ENCODE measurements at places on chromosomes 6 and 20. TPM values are rescaled to one million over a fixed set of nuclear protein-coding genes. Genes with fewer than 3 reads are reported as not detected.
A peak's percentile ranks its signal among the peaks of the same experiment; 100 is the strongest.

GRCh38 chr6:158666628-158667359 is 16.9 kb downstream of the SYTL3 start:
- no peak for DNase-seq

GRCh38 chr6:4840169-4840568 is 64.0 kb downstream of the CDYL start:
- no peak for DNase-seq

- DNase-seq = no peak
Measured at GRCh38 chr20:23151885-23152284, 65.8 kb upstream of the CD93 start.

- DNase-seq = peak; percentile 42
Measured at GRCh38 chr6:163183806-163184205, 230.7 kb upstream of the QKI start.

- no peak for DNase-seq
Measured at GRCh38 chr20:46277602-46278001, 30.7 kb downstream of the CDH22 start.

- DNase-seq = no peak
Measured at GRCh38 chr6:36263390-36264000, 6.4 kb upstream of the PNPLA1 start.

GRCh38 chr6:139135578-139136545 is 982 bp downstream of the HECA start:
- DNase-seq = peak; percentile 55

DNA sequence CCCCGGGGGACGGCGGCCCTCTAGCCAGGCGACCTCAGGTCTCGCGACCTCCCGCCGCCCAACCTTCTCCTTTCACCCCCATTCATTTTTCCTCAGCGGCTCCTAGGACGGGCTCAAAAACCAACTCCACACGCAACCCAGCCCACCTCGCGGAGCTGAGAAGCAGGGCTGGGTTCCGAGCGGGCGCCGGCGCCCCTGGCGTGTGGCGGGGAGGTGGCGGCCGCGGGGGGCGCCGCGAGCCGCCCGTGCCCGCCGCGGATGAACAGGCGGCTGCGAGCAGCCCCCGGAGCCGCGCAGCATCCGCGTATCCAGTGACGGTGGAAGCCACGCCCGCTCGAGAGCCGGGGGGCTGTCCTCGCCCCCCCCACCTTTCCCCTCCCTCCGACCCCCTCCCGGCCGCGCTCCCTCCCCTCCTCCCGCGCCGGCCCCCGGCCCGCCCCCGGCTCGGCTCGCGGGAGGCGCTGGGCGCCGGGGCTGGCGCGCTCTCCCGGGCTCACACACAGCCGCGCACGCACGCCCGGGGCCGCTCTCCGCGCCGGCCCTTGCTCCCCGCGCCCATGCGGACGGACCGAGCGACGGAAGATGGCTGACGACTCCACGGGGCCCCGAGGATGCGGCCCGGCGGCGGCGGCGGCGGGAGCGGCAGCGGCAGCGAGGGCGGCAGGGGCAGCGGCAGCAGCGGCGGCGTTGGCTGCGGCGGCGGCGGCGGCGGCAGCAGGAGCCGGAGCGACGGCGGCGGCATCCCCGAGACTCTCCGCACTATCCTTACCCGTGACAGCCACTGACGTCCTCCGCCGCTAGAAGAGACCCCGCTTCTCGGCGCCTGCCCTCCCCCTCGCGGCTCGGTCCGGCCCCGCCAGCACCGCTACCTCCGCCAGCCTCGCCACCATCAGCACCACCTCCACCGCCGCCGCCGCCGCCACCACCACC is at the start of gene SOBP:
Gene SOBP (plus strand): TSS at position 482 of the 930 bp plus-strand sequence. CDS start 500 bp downstream, outside the sequence.
- peak; percentile 95 for DNase-seq

DNA sequence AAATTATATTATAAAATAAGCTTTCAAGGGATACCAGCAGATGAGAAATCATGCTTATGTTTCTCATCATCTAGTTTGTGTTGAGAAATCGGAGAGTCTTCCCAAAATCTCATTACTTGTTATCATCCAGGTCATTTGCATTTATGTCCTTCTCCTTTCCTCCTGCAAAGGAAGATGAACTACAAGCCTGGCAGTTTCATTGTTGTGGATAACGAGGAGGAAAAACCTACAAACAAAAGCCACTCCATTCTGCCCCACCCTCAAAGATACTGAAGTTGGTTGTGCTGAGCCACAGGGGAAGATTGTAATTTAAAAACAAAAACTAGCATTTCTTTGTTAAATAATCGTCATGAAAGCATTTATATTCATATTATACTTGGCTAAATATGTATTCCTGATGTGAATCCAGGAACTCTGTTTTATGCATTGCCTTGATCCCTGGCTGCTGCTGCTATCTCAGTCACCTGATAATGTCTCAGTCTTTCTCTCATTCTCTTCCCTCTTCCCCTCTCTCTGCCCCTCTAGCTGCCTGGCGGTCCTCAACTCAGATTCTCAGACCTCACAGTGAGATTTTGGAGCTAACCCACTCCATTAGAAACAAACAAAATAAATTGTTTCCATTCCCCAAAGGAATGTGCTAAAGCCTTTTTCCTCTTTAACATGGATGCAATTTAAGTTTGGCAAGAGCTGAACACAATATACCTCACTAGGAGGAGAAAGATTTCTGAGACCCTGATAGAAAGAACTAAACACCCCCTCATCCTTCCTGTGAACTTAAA is 185.3 kb downstream of the ADAT2 start:
- DNase-seq = peak; percentile 40

DNA sequence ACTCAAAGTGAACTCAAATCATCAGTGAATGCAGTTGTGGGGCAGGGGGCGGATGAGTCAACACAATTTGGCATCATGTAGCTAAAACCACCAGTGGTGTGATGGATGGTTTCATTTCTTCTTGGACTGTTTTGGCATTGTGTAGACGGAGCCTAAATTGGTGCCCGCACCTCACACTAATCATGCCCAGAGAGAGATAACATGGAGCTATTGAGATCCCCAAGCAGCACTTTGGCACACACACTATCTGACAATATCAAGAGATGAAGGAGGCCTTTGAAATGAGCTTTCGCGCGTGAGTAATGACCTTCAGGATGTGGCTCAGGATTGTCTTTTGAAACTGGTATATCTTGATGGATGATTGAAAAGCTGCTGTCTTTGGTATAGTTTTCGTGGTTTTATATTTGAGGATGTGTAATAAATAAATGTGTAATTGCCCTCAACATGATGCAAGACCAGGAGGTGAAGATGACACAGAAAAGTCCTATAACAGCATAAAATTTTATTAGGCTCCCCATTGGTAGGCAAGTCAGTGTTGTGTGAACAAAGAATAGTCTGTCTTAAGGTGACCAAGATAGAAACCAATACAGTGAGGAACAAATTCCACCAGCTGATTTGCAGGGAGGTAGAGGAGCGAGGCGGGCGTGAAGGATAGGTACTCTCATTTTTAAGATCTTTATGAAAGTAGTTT is 174.2 kb downstream of the TSHZ2 start:
- no peak for DNase-seq

DNA sequence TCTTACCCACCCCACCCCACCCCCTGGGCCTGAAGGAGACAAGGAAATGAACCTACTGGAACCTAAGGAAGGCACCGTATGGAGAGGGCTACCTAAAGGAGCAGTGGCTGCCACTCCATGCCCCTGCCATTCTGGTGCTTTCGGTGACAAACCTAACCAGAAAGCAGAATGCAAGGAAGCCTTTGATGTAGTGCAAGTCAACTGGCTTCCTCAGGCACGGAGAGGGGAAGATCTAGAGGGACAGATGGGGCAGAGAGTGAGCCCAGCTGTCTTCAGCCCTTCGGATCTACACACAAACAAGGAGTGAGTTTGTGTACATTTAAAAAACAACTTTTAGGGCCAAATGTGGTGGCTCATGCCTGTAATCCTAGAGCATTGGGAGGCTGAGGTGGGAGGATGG is 39.5 kb downstream of the PPP1R16B start:
- DNase-seq = no peak

GRCh38 chr20:57800791-57801430 is 91.1 kb upstream of the PMEPA1 start:
- DNase-seq = no peak

GRCh38 chr6:104710543-104711335 is 149.0 kb downstream of the HACE1 start:
- DNase-seq = no peak

DNA sequence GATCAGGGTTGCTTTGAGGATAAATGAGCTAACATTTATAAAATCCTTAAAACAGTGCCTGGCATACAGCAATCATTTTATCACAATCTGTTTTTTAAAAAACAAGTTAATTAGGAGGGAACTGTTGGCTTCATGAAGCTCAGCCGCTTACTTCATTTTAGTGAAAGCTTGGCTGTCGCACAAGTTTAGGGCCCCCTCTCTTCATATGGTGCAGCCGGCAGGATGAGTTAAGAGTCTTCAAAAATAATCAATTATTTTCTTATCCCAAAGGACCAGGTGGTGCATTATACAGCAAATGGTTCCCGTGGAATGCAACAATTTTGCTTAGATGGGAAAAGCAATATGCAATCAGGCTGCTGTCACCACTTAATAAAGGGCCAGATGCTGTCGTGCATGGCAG is 57.4 kb upstream of the PROKR2 start:
- peak; percentile 16 for DNase-seq

DNA sequence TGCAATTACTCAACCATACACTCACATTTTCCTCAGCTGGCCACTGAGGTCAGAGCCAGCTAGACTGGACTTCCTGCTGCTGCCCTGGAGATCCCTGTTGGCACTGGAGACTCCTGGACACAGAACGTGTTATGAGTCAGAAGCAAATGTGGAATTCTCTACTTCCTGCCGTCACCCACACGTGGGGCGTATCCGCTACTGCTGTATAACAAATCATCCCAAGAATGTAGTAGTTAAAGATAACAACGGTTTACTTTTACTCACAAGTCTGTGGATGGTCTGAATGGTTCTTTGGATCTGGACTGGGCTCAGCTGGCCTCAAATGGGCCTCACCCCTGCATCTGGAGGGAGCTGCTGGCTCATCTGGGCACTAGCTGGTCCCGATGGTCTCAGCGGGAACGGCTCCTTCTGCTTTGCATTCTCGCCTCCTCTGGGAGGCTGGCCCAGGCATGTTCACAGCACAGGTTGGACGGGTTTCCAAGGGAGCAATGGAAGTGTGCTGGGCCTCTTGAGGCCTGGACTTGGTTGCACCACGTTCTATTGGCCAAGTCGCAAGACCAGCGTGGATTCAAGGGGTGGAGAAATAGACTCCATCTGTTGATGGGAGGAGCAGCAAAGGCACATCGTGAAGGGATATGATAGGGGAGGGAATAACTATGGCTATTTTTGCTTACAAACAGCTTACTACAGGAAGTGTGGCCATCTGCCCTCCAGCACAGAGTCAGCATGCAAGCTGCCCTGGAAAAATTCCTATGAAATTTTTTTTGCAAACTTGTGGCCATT is 118.5 kb downstream of the SNX5 start:
- peak; percentile 72 for DNase-seq

DNA sequence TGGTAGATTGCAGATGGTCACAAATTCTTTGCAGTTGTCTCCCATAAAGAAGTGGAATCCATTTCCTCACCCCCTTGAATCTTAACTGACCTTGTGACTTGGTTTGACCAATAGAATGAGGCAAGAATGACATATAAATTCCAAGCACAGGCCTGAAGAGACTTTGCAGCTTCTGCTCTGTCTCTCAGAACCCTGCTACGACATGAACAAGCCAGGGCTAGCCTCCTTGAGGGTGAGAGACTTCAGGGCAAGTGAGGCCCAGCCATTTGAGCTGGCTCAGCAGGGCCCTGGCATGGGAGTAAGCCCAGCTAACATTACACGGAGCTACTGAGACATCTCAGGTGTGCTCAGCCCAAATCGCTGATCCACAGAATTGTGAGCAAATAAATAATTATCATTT is 216.3 kb upstream of the MAN1A1 start:
- DNase-seq = no peak

DNA sequence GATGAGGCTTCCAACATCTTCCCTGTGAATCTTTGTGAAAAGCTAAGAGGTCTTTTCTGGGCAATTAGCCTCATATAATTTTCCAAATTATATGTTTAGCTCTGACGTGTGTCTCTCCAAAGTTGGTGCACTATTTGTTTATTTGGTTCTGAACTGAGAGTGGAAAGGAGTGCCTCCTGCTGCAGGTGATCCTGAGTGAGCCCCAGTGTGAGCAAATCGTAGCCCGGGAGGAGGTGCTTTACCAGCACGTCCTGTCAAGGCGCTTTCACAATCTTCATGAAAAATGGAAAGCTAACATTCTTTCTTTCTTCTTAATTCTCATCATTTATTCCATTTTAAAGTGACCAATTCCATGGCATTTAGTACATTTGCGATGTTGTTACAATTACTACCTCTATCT is 231.9 kb downstream of the BMP2 start:
- DNase-seq = no peak

DNA sequence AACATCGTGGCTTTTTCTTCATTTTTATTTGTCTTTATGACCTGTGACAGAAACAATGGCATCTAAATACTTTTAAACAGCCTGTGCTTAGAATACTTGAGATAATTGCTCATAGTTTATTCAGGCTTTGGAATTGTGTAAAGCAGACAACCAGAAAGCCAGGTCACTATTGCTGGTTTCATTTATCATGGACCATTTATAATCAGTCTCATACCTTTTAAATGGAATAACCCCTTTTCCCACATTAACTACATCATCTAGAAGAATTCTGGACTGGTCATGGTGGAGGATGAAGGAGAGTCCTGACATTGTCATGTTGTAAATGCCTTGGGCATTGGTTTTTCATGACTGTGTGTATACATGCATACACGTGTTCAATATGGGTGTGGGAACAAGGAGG is 661.5 kb downstream of the EPM2A start:
- no peak for DNase-seq

DNA sequence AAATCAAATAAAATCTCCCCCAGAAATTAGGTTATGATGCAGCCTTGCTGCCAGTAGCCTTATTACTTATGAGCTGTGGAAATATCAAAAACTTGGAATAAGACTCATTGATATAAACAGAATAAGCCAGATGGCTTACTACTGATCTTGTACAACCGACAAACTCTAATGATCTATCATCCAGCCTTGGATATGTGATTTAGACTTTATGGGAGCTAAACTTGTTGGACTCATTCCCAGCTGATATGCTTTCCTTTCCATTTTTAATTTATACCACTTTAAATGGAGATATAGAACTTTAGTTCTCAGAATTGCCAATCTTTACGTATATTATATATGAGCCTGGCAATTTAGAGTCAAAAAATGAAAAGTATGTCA is 5.0 kb downstream of the UST start:
- DNase-seq = no peak

GRCh38 chr6:21441386-21441785 is 152.2 kb upstream of the SOX4 start:
- no peak for DNase-seq

- no peak for DNase-seq
Measured at GRCh38 chr6:15331143-15331542, 85.3 kb downstream of the JARID2 start.

GRCh38 chr20:50295762-50296449 is 105.3 kb downstream of the CEBPB start:
- no peak for DNase-seq

Gene HUS1B
- 0.22 TPM for polyA plus RNA-seq

Gene SDC4
- 15.1 TPM for polyA plus RNA-seq

Gene TXLNB
- 51.9 TPM for polyA plus RNA-seq

Gene LY6G5C
- polyA plus RNA-seq = 1.4 TPM

Gene ZC3H12D
- 0.59 TPM for polyA plus RNA-seq

Gene ASIP
- 0.47 TPM for polyA plus RNA-seq

Gene CDSN
- polyA plus RNA-seq = not detected

Gene DCBLD1
- polyA plus RNA-seq = 8.0 TPM

Gene TRMT11
- polyA plus RNA-seq = 16.3 TPM
